ENCODE measurements at places on chromosomes 13 and 19.

- no peak for DNase-seq
Observed at GRCh38 chr13:112885782-112886268, 83.2 kb upstream of the MCF2L start.

- DNase-seq: no peak
Observed at GRCh38 chr19:41808663-41809566, 12.5 kb downstream of the CEACAM3 start.

DNA sequence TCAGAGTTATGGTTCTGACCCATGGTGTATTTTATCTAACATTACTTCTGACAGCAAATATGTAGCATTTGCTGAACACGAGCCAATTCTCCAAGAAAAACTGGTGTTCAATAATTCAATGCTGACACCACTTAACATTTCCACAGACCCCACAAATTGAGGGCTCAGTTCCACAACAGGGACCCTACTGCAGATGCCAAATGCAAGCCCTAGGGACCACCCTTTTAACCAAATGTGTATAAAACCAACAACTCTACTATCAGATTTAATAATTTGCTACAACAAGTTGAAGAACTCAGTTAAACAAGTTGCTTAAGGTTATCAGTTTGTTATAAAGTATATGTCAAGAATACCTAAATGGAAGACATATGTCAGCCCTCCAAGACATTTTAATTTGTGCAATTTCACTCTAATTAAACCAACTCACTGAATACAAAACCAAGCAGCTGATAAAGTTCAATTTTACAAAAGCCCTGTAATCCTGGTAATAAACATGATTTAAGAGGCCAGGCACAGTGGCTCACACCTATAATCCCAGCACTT, 6.7 kb downstream of the ZNF44 start:
- DNase-seq: no peak

GRCh38 chr13:28530729-28531076, 35.8 kb upstream of the FLT1 start:
- DNase-seq: no peak

- peak; percentile 67 for DNase-seq
Observed at GRCh38 chr19:51777570-51778462, 16.8 kb downstream of the FPR2 start.

- no peak for DNase-seq
Observed at GRCh38 chr19:41783612-41784011, 12.8 kb upstream of the CEACAM3 start.

- DNase-seq: no peak
Observed at GRCh38 chr13:41520016-41520659, 62.8 kb downstream of the RGCC start.

- DNase-seq: no peak
Observed at GRCh38 chr13:90615767-90616166, 731.7 kb upstream of the MIR17HG start.

GRCh38 chr13:80074811-80075210, 266.1 kb downstream of the SPRY2 start:
- DNase-seq: no peak

DNA sequence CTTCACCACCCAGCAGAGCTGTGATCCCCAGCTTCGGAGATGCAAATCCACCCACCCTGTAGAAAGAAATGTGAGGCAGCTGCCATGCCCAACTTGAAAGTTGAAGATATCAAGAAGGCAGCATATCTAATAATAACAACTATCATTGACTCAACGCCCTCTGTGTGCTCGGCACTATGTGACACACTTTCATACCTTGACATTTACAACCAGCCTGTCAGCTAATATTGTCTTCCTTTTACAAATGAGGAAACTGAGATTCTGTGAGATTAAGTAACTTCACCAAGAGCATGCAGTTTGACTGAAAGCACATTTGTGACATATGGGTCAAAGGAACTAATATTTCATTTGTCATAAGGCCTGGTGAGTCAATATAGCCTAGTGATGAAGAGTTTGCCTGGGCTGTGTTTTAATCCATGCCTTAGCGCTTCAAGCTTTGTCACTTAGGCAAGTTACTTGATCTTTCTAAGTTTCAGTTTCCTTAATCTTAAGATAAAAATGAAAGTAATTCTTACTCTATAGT, 137.0 kb downstream of the FLT1 start:
- no peak for DNase-seq

DNA sequence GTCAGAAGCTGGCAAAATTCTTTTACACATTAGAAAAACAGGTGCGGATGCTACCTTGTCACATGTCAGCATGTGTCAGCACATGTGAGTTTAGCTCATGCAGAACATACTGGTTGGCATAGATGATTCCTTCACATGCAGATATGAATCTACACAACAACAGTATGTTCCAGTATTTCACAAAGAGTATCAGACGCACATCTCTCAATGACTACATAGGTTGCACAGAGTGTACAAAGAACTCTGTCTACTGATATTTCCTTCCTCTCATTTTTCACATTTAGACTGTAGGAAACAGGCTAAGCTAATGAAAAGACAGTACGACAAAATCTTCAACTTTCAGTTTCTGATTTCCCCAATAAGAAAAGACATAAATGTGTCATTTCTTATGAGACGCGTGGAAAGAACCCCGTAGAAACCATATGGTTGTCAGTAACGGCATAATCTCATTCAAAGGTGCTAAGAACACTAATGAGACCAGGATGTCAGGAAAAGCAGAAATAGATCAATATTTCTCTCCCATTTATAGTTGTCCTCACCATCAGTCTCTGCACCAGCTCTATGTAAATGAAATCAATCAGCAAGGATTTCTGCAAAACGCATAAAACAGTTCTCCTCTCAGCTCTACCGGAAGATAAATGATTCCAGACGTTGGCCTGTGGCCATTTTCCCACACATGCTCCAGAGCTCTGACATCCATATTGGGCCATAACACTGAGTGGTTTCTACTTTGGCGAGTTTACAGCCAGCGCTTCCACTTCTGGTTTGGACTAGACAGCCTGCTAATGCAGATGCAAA, 81.2 kb downstream of the STARD13 start:
- no peak for DNase-seq

GRCh38 chr19:45598267-45599001, 3.6 kb downstream of the GPR4 start:
- no peak for DNase-seq

DNA sequence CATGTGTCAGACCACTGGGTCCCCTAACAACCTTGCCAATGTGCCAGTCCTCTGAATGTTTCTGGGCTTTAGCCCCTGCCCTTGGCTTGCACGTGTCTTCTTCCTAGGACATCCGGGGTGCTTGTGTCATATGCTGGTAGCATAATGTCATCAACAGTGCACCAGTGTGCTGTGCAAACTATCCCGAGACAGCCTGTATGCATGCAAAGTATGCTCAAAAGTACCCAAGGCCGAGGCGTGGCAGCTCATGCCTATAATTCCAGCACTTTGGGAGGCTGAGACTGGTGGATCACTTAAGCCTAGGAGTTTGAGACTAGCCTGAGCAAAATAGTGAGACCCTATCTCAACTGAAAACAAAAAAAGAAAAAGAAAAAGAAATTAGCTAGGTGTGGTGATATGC, 20.8 kb upstream of the C19orf12 start:
- no peak for DNase-seq

DNA sequence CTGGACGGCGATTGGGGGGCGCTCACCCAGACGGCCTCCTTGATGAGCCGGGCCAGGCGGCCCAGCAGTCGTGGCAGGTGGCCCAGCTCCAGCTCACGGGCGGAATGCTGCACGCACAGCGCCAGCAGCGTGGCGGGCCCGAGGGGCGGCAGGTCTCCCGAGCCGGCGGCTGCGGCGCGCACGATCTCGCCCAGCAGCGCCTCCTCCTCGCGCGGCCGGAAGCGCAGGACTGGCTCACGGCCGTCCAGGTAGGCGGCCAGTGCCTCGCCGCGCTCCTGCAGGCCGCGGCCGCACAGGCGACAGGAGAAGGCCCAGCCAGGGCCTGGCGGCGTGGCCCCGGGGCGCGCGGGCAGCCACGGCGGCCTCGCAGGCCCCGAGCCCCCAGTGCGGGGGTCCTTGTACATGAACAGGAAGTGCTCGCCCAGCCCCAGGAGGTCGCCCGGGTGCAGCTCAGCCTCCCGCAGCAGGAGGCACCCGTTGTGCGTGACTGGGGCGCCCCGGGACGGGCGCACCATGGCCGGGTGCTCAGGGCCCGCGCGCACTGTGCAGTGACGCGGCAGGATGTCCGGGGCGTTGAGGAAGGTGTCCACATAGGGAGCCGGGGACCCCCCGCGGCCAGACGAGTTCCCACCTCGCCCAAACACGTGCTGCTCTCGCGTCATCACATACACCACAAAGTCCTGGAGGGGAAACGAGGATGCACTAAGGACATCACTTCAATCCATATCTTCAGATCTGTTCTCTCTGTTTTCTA, 9.6 kb upstream of the MAMSTR start:
- no peak for DNase-seq

DNA sequence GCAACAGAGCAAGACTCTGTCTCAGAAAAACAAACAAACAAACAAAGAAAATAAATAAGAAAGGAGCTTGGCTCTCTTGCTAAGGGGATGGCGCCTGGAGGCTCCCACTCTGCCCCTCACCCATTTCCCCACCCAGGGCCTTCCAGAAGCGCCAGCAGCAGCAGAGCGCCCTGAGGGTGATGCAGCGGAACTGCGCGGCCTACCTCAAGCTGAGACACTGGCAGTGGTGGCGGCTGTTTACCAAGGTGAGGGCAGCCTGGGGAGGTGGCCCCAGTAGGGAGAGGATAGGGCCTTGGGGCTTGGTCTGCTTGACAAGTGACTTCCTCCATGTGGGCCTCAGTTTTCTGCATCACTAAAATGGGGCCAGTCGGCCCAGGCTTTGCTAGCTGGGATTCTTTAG, 59.8 kb downstream of the MYH14 start:
- DNase-seq: no peak

DNA sequence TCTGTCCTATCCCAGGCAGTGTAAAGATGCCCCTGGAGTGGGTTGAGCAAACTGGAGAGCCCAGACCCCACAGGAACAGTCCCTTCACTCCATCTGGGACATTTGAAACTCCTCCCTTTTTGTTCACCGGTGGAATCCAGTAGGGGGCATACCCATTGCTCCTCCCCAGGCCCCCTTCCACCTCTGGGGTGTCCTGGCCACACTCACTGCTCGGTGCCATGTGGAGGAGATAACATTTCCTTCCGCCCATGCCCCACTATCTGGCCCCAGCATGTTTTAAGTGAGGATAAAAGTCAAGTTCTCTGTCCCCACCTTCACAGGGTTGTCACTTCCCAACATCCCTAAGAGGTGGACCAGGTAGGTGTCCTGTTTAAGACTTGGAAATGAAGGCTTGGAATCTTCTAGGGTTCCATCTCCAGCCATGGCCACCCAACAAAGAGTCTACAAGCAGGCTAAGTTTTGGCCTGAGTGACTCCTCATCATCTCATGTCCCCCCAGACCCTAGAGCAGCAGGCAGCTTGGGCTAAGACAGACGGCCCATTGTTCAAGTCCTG, 9.3 kb downstream of the ZNF526 start:
- no peak for DNase-seq

- no peak for DNase-seq
Observed at GRCh38 chr19:43781630-43782310, 997 bp upstream of the KCNN4 start.

- DNase-seq: no peak
Observed at GRCh38 chr13:18948012-18948663, 233.5 kb downstream of the TUBA3C start.

GRCh38 chr13:61094865-61095264, 320.8 kb downstream of the PCDH20 start:
- no peak for DNase-seq

GRCh38 chr13:31631071-31631470, 108.3 kb upstream of the RXFP2 start:
- no peak for DNase-seq

GRCh38 chr13:33367926-33368325, 82.4 kb upstream of the STARD13 start:
- DNase-seq: no peak

DNA sequence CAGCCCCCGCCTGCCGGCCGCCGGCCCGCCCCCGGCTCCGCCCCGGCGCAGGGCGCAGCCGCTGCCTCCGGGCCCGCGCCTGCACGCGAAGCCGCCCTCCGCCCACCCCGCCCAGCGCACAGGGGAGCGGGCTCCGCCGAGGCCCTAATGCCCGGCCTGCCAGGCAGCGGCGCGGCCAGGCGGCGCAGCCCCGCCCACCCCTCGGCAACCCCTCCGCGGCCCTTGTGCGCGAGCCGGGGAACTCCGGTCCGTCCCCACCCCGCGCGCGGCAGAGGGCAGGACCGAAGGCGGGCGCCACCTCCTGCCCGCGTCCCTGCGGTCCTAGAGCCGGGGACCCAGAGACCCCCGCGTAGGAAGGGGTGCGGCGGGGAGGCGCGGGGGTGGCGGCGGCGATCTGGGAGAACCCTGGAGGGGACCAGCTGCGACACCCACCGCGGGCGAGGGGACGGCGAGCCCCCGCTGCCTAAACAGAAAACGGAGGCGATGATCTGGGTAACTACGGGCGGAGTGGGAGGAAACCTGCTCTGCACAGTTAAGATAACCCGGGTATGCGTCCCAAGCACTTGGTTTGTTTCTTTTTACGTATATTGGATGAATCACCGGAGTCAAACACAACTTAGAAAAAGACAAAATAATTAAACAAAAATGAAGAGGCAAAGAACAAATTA, 350 bp upstream of the USP12 start:
- DNase-seq: peak; percentile 90

DNA sequence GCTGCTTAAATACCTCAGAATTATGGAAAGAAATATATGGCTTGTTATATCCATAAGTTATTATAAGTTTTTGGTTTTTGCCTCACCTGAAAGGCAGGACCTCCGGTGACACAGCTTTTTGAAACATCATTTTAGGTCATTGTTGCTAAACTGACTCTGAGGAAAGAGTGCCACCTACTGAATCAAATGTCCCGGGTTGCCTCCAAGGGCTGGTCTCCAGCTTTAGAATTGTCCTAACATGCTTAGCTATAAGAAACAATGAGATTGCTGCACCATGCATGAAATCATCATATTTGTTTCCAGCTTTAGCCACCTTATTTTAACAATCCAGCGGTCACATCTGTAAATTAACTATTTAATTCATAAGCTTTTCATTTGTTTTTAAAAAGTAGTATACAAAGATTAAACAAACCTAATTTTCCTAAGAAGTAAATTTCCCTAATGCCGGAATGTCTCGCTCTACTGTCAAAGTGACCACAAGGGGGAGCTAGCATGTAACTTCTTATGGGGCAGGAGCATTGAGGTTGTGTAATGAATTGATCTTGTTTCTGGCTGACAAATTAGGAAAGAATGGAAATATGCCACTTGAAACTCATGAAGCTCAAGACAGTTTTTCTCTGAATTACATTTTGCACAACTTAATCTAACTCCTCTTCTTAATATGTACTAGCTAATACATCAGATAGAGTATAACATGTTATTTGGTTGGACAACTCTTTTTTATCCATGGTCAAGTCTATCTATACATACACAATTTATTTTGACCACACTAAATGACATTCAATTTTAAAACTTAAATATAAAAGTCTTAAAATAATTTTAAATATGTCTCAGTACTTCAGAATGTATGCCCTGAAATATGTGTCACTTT, 6.7 kb upstream of the PCDH17 start:
- no peak for DNase-seq

DNA sequence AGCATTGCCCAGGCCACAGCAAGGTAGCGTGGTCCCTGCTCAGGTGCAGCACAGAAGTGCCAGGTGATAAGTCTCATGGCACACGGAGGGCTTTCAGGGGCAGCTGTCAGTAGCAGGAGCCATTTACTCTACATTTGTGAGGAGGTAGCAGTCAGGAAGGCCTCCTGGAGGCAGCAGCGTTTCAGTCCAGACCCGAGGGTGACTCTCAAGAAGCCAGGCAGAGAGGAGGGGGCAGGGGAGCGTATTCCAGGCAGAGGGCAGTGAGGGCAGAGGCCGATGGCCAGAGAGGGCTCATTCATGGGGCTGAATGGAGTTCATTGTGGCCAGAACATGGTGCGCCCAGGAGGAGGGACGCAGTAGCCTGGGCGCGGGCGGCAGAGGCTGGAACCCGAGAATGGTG, 8.9 kb downstream of the PIAS4 start:
- DNase-seq: no peak
